ENCODE measurements at places on chromosomes 7 and 10.

DNA sequence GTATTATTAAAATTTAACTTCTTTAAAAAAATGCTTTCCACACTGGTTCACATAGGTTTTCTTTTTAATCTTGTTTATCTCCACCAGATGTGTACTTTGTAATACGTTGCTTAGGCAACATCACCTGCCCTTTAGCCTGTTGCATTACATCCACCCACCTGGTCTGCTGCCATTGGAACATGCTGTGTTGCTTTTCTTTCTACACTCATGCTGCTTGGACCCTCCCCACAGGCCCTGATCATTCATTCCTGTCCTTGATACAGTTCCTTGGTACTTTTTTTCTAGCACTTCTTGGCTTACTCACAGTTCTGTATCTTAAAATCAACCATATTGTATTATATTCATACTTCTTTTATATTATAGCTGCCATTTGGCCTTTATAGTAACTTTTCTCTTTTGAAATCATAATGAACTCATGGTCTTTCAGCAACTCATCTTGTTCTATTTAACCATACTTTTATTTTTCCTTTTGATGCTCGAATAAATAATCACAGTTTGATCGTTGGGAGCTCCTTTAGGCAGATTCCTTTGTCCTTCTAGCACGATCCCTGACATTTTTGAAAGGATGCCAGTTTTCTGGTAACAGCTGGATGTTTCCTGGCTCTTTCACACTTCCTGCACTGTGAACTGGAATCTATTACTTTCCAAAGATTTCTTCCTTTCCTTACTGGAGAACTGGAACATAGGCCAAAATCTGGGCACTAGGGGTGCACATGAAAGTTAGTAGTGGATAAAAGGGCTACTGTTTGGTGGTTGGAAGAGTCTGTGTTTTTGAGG, 125.1 kb downstream of the CDK14 start:
- no peak for DNase-seq

DNA sequence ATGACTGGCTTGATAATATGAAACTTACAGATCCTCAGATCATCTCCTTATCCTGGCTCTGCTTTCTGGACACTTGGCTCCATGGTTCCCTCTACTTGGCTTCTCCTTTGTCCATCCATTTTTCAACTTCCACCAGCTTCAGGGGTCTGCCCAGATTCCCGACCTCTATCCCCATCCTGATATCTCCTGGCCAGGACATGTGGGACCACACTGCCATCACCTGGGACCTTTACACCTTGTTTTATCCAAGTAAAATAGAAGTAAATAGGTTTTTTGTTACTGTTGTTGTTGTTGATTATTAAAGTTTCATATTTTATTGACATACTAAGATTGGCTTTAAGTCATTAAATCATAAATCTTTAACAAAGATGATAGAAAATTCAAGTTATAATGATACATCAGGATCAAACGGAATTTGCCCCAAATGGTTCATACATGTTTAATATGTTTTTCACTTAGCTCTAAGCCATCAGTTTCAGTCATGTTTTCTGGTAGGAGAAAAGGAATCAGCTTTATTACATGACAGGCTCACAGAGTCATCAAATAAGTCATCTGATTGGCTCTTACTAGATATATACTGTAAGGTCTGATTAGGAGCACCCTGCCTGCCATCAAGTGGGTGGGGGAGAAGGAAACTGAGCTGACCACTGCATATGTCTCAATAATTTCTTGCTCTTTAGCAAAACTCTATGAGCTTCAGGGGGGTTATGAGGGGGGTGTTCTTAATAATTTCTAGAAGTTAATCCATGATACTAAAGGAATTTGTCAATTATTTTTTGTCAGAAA, 111.5 kb upstream of the AHR start:
- no peak for DNase-seq

- no peak for DNase-seq
Observed at GRCh38 chr7:129017933-129018538, 36.9 kb downstream of the TNPO3 start.

DNA sequence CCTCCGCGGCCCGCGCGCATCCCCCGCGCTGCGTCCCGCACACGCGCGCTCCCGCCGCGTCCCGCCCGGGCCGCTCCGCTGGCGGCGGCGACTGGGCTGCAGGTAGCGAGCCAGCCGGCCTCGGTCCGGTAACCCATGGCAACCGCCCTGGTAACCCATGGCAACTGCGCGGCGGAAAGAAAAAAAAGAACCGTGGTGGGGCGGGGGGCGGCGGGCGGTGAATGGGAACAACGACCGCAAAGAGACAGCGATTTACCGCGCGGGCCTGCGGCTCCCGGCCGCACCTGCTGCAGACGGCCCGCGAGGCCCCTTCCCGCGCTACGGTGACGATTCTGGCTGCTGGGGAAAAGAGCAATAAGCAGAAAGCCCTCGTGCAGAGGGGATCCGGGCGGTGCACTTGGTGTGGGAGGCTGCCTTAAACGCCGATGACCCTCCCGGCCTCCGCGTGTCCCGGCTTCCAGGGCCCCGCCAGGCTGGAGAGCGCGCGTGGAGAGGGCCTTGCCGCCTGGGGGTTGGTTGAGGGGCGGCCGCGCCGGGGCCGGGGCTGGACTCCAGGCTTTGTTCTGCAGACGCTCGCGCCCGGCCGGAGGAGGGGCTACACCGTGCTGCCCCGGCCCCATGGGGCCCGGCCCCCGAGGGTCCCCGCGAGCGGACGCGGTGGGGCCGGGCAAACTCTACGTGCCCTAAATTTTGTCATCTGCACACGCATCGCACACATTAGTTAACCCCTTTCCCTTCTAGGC, 84.7 kb downstream of the SNX10 start:
- DNase-seq, result no peak

DNA sequence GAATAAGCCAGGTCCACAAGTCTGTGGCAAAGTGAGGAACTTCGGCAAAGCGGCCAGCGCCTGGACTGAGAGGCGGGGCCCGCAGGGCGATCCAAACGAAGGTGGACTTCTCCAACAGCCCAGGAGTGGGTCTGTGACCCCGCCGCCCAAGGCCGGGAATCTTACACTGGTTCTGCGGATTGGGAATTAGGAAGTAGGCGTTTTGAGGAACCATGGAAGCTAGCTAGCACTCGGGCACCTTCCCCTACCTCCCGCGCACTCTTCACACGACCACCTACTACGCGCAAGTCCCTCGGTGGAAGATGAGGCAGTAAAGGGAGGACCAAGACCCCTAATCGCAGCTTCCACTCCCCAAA, 570 bp upstream of the ARF5 start:
- no peak for DNase-seq

Data from central memory CD4-positive, alpha-beta T cell (primary cell).